ENCODE measurements at places on chromosomes 13 and 19.

DNA sequence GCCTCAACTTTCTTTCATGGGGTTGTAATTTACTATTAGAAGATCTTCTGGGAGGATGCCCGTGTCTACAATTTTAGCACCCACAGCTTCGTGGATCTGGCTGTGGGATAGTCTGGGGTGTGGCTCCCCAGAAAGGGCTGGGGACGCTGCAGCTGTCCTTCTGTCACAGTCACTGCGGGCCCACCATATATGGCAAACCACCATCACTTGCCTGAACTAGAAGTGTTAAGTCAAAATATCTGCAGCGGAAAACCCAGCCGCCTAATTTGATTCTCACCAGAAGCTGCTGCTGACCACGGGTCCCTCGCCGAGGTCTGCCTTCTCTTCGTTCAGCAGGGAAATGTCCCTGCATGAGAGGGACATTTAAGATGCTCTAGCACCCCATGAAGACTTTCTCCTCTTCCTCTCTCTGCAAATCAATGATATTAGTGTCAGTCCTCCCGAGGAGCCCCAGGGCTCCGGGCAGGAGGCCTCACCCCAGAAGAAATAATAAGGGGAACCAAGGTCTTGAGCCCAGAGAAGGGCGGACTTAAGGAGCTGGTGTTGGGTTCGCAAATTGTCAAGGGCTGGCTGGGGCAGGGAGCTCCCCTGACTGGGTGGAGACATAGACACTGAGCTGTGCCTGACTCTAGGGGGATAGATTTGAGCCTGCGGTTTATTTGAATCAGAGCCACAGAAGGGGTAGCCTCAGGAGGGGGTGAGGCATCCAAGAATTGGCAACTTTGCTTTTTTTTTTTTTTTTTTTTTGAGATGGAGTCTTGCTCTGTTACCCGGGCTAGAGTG lies 3.0 kb upstream of the MATK start:
- peak; percentile 68 for DNase-seq

GRCh38 chr13:37139356-37139755 lies 33.9 kb upstream of the CSNK1A1L start:
- no peak for DNase-seq

DNA sequence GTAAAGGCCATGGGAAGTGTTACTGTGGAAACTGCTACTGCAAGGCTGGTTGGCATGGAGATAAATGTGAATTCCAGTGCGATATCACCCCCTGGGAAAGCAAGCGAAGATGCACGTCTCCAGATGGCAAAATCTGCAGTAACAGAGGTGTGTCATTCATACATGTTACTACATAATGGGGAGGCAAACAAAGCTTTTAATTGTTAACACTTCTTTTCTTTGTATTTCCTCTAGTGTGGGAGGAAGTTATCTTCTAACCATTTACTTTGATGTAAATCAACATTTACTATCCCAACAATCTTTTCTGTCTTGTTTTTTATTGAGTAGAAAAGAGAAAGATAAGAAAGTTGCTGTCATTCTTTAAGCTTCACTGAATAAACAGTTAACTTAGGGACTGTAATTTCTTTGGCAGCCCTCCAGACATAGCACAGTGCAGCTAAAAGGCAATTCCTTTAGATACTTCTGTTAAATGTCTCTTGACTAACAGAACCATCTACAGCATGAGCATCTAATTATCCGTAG lies 126.9 kb downstream of the ITGBL1 start:
- peak; percentile 22 for DNase-seq

DNA sequence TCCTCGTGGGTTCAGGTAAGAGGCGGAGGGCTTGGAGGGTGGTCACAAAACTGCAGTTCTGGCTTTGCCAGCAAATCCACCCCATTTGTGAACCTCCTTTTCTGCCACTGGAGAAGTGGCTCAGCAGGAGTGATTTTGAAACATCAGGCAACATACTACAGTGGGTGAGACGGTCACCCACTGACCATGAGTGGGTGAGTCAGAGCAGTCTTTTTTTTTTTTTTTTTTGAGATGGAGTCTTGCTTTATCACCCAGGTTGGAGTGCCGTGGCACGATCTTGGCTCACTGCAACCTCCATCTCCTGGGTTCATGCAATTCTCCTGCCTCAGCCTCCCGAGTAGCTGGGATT lies 3.0 kb downstream of the TOMM40 start:
- no peak for DNase-seq

DNA sequence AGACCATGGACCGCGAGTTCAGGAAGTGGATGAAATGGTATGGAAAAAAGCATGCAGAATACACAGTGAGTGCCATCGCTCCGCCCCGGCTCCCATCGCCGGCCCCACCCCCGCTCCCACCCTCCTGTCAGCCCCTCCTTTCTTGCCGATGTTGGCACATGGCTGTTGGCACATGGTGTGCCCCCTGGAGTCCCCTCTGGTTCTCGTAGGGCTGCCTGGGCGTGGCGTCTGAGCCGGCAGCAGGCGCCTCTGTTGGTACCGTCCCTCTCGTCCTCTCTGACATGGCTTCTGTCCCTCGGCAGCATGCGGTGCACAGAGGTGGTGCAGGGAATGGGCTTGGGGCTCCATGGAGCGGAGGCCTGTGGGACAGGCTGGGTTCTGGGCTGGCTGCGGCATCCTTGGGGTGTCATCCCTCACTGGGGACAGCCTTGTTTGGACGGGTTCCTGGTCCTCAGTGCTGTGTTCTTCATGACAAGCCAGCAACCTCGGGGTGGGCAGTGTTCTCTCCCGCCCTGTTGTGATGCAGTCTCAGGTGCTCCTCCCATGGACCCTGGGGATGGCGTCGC lies 30.9 kb downstream of the DOT1L start:
- DNase-seq, result no peak

- DNase-seq, result no peak
Observed at GRCh38 chr13:59208405-59209195, 955.1 kb downstream of the DIAPH3 start.

- no peak for DNase-seq
Observed at GRCh38 chr13:95221971-95222732, 79.1 kb downstream of the ABCC4 start.

DNA sequence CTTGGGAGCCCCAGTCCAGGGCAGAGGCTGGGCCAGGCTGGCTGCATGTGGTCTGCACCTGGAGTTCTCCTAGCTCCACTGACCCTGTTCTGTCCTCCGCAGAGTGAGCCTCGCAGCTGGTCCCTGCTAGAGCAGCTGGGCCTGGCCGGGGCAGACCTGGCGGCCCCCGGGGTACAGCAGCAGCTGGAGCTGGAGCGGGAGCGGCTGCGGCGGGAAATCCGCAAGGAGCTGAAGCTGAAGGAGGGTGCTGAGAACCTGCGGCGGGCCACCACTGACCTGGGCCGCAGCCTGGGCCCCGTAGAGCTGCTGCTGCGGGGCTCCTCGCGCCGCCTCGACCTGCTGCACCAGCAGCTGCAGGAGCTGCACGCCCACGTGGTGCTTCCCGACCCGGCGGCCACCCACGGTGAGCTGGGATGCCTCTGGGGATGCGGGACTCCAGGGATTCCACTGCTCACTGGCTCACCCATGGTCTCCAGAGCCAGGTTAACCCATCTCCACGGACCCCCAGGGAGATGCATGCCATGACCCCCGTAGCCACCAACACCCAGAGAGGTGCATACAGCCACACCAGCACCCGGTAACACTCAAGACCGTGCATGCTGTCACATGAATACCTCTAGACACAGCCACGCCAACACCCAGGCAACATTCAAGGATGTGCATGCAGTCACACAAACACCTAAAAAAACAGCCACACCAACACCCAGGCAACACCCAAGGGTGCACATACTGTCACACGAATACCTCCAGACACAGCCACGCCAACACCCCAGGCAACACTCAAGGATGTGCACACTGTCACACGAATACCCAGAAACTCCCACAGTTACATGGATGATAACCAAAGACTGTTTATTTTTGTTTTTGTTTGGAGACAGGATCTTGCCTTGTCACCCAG lies 8.2 kb downstream of the PKN1 start:
- no peak for DNase-seq
